ENCODE measurements at places on chromosomes 7 and 10.

- no peak for DNase-seq
Observed at GRCh38 chr7:95298091-95298490, 26.2 kb downstream of the PON1 start.

GRCh38 chr7:133167300-133167699 lies 85.4 kb upstream of the CHCHD3 start:
- no peak for DNase-seq

DNA sequence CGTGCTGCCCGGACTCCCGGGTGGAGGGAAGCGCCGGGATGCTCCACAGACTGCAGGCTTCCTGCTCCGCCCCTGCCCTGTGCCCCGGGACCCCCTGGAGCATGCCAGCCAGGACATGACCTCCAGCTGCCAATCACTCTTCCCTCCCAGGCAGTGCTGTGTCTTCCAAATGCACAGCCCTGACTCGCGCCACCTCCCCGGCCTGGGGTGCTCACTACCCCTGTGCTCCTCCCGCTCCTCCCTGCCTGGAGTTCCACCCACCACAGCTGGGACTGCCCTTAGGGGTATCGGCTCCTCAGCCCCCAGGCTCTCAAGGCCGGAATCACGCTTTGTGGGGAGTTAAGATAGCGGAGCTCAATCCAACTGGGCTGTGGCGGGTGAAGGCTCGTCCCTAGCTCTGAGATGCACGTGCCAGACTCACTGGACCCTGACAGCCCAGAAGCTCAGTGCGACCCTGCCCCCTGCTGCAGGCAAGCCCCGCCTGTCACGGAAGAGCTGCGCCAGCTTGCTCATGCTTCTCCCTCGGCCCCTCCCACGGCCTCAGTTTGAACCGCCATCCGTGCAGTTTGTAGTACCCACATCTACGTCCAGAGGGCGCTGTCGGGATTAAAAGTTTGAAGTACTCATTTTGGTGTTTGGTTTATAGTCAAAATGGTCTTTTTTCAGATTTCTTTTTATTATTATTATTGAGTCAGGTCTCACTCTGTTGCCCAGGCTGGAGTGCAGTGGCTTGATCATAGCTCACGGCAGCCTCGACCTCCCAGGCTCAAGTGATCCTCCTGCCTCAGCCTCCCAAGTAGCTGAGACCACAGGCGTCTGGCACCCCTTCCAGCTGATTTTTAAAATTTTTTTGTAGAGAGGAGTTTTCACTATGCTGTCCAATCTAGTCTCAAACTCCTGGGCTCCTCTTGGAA lies 142.5 kb upstream of the TCERG1L start:
- DNase-seq: peak; percentile 64

GRCh38 chr10:103839519-103839871 lies 15.9 kb downstream of the SH3PXD2A start:
- no peak for DNase-seq

GRCh38 chr10:3754727-3755439 lies 30.1 kb downstream of the KLF6 start:
- DNase-seq: no peak

DNA sequence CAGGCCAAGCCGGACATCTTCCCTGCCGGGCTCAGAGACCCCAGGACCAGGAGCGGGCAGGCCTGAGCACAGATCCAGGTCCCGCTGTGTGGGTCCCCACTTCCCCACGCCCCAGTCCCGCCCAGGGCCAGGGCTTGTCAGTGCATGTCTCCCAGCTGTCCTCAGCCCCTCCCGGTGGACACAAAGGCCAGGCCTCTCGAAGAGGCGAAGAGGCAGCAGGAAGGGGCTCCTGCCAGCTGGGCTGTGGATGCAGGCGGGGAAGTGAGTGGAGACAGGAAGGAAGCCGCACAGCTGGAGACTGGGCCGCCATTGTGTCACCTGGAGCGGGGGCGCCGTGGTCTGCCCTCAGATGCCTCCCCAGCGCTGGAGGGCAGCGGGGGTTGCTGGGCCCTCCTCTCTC lies 4.8 kb downstream of the GRIFIN start:
- no peak for DNase-seq

- DNase-seq: no peak
Observed at GRCh38 chr7:29771081-29771816, 35.1 kb upstream of the WIPF3 start.

- no peak for DNase-seq
Observed at GRCh38 chr7:157541295-157542067, 204.7 kb downstream of the DNAJB6 start.

- no peak for DNase-seq
Observed at GRCh38 chr7:55350281-55350680, 14.9 kb upstream of the LANCL2 start.

DNA sequence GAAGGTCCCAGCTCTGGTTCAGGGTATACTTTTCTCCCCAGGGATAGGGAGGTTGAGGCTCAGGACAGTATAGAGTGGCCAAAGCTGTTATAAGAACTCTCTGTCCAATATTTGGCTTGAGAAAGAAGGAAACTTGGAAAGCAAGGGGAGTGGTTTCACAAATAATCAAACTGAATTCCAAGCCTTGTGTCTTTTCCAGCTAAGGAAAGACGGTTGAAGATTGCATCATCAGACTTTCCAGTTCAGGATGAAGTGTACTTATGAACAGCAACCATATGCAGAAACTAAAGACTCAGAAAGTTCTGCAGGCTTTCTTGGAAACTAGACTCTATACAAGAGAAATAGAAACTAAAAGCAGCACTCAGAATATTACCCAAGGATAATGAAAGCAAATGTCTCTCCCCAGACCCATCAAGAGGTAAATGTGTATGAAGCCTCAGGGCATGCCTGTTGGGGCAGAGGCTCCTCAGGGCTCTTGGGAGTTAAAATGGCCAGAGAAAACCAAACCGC lies 46.4 kb downstream of the RAMP3 start:
- no peak for DNase-seq

DNA sequence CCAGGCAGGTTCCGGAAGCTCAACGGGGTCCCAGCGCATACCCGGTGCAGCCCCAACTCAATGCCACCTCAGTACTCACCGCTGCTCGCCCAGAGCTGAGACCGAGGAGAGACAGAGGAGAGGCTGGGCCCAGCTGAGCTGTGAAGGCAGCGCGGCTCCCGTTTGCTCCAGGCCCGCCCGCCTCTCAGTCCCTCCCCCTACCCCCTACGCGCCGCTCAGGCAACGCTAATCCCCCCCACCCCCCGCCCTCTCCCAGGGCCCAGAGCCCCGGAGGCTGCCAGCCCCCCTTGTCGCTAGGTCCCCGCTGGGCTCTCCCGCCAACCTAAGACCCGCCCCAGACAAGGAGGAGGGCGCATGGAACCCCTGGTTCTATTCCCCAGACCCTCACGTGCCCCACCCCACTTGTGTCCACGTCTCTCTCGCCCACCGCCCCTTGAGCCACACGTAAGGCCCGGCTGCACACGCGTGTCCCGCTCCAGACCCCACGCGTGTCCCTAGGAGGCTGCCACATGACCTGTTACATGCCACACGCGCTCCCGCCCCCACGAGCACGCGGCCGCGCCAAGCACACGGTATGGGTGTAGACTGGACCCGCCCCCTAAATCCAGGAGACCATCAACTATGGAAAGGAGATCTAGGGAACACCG lies at the start of gene PSD:
TSS of gene PSD (minus strand) at position 164 of the 647 bp plus-strand sequence. CDS start 1,747 bp downstream, outside the sequence.
- DNase-seq: no peak

DNA sequence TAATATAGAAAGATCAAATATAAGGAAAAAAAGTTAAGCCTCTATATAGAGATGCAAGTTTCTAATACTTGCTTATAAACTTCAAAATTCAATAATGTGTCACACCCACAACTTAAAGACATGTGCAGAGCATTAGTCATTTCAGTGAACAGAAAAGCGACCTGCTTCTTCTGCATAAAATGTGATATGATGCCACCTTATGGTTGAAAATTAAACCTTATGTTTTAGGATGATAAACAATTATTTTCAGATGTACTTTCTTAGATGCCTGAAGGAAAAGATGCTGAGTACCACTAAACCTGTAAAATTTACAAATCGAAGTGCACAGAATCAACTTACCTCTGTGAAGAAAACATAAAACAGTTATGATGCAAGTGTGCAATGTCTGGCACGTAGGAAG lies 96.0 kb downstream of the MTERF1 start:
- no peak for DNase-seq

DNA sequence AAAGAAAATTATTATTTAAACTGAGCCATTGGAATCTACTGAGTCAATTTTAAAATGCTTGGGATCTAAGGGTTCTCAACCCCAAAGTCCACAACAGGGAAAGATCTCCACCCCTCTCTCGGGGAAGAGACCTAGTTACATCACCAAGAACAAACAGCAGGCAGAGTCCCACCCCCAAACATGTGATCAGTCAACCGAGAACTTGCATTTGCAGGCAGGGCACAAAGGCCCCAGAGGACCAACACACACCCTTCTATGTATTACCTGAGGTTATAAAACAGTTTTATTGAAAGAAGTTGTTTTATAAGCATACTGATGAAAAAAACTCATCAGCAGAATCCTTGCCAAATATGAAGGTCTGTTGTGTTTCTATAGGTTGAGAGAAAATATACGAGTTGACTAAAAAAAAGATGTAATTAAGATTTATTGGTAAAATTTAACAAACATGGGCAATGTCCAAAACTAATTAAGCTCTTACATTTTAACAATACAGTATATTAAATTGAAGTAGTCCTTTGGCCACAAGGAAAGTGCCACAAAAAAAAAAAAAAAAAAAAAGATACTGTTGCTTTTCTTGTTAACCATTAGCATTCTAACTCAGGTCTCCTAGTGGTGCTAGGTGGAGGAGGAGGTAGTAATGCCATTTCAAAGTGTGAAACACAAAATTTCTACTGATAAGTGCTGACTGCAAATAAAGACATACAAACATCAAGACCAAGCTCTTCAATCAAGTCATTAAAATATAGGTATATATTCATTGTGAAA lies 975 bp upstream of the USP54 start:
- peak; percentile 53 for DNase-seq

Data from GM13976 (cell line).